Effector CD8-positive, alpha-beta T cell (primary cell): ENCODE measurements at places on chromosomes 7 and 10.
A peak's percentile ranks its signal among the peaks of the same experiment; 100 is the strongest.

- no peak for DNase-seq
Observed at GRCh38 chr10:91741356-91741755, 56.9 kb upstream of the TNKS2 start.

DNA sequence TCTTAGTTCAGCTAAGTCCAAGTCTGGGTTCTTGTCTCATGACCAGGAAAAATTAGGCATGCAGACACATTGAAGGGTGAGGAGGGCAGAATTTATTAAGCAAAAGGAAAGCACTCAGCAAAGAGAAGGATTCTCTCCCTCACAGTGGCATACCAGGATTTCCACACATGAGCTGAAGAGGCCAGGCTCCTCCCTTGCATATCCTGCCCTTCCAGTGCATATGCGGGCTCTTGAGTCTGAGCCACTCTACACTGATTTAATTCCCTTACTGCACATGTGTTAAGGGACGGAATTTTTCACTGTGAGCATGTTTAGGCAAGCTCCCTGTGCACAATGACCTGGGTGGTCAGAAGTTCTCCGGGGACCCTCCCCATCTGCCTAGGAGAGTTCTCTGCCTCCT, 652.7 kb upstream of the POM121L12 start:
- no peak for DNase-seq

DNA sequence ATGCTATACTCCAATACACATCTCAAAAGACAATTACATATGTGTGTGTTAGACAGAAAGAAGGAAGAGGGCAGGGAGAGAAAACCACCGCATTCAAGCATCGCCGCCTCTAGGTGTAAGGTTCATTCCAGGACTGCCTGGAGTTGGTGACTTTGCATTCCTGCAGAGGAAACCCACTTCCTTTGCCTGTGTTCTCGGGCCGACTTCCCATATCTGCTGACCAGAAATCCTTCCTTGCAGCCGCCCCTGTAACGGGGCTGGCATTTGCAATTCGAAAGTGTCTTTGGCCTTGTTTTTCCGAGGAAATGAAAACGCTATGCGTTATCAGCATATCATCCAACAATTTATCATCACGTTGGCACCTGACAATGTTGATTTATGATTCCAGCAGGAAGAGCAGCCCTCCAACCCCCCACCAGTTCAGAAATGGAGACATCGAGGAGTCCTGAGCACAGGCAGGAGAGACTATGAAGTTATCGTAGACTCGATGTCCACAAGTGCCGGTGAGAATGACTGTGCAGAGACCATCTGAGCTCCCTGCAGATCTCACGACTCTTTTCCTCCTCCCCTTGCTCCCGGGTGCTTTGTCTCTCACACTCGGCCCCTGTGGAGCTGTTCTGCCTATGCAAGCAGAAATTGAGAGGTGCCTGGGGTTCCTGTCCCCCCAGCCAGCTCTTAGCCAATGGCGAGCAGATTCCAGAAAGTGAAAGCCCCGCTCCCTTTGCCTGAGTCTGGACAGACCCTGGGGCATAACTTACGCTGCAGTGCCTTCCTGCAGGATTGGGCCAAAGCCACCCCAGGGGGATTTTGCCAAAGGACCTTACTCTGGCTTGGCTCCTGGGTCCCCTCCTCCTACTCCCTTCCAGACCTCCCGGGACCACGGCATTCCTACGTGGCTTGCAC, 68.9 kb upstream of the FOXK1 start:
- DNase-seq = no peak

DNA sequence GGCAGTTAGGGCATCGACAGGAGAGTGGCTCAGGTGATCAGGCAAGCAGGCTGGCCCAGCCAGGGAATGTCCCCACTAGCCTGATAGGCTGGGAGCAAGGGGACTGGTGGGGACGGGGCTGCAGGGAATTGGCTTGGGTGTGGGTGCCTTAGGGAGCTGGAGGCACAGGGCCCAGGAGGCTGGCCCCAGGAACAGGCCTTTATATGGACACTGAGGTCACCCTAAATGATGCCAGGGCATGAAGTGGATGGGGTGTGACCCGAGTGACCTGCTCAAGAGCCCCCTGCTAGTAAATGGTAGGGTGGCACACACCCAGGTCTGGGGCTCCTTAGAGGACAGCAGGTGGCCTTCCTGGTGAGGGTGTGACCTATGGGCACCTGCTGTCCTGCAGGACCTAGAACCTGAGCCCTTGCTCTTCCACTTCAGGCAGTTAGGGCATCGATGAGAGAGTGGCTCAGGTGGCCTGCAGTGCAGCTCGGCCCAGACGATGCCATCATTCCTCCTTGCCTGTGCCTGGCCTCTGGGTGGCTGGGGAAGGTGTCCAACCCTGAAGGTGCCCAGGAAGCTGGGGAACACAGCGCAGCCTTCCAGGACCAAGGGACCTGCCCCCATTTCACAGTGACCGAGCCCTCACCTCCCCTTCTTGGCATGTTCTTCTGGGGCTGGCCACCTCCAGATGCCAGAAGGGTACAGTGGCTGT, 51.7 kb upstream of the LEP start:
- DNase-seq = no peak

GRCh38 chr7:121484089-121484763, 88.1 kb upstream of the FAM3C start:
- no peak for DNase-seq

- peak; percentile 6 for DNase-seq
Observed at GRCh38 chr10:98425511-98426352, 10.8 kb upstream of the PYROXD2 start.

GRCh38 chr10:101817337-101818118, 716 bp downstream of the OGA start:
- DNase-seq = no peak

GRCh38 chr10:3418926-3419325, 246.3 kb upstream of the PITRM1 start:
- DNase-seq = no peak

DNA sequence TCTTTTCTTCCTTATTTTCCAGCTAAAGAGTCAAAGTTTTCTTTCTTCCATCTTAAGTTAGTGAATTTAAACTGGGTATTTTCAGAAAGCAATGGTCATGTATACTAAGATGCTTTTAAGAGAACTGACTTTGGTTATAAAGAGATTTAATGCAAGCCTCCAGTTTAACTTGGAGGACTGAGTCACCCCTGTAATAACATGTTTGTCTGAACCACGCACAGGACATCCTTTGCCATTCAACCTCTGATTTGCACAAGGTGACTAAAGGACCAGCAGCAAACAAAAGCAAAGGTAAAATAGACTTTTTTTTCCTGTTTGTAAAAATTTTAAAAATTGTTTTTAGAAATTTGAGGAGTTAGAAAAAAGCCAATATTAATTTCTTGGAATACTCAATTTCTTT, 2.9 kb downstream of the HYAL4 start:
- no peak for DNase-seq

DNA sequence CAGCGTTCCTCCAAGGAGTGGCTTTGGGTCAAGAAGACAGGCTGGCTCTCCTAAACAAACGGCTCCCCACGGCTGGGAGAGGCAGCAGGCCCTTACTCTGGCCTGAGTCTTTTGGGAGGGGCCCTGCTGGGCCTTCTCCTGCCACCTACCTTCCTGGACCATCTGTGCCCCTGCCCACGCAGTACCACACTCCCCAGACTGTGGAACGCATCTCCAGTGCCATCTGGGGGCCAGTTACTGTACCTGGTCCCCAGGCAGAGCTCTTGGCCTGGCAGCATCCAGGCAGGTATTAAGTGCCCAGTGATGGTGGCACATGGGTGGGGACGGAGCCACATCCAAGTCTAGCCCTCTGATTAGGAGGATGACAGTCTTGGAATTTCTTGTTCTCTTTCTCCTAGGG, 14.4 kb downstream of the ALKBH4 start:
- DNase-seq = peak; percentile 22
